B cell (primary cell): ENCODE measurements at places on chromosomes 6 and 20.
A peak's percentile ranks its signal among the peaks of the same experiment; 100 is the strongest.

DNA sequence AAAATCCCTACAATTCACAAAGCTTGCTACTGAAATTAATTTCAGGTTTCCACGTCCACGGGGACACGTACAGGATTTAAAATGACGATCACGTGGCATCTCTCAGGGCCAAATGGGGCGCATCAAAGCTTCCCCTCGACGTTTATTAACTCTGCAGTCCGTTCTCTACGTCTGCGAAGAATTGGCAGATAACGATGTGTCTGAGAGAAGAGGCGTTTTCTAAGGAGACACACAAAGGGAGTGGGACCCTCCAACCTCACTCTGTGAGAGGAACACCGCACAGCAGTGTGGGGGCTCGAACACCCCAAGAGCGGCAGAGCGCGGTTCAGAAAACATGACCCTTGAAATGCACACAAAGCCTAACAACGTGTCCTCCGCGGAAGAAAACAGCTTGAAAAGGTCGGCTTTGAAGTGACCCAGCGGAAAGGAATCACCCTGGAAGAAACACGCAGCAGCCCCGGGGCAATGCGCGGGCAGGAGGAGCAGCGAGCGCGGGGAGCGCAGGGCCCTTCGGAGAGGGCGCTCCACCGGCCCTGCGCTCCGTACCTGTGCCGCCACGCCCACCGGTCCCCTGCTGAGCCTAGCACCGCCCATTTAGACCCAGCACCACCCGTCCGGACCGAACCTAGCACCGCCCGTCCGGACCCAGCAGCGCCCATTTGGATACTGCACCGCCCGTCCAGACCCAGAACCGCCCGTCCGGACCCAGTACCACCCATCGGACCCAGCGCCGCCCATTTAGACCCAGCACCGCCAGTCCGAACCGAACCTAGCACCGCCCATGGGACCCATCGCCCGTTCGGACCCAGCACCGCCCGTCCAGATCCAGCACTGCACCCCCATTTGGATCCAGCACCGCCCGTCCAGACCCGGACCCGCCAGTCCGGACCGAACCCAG lies 1.1 kb upstream of the AFDN start:
- peak; percentile 63 for DNase-seq

- DNase-seq: peak; percentile 84
These were observed at the start of gene TNF for GRCh38 chr6:31575335-31575901. Gene TNF (plus strand): TSS chr6:31575565. CDS start chr6:31575742, 177 bp downstream.

DNA sequence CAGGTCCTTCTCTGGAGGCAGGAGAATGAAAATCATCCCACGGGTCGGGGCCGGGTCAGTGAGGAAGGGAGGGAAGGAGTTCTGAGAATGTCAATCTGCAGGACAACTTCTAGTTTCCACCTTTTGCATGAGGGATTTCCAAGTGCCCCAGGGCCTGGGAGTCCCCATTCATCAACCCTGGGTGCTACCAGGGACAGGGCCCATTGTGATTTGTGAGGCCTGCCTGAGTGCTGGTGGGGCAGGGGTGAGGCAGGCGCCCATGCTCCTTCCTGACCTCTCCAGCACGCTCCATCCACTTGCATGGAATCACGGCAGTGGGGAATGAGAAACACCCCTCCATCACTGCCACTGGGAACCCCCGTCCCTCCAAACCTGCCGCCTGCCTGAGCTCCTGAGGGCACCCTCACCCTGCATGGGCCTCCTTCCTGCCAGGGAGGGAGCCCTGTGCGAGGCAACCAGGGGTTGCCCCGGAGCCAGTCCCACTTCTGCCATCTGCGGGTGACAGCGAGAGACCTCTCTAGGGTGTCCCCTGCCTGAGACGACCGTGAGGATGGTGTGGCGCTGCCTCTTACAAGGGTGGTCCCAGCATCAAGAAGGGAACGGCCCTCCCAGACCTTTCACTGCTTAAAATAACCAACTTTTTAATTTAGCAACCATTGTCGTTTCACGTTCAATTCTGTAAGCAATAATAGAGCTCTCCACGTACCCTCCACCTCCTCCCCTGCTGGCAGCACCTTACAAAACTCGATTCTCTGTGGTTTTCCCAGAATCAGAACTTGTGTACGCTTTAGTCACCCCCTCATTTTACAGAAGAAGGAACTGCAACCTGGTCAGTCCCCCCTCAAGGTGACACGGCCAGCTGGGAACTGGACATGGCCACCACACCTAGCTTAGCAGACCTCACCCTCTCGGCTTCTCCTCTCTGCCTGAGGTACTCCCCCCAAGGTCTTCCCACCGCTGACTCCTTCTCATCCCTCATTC lies 28.6 kb downstream of the PMEPA1 start:
- peak; percentile 85 for DNase-seq

GRCh38 chr6:94049001-94049400 lies 629.6 kb upstream of the EPHA7 start:
- DNase-seq: no peak

DNA sequence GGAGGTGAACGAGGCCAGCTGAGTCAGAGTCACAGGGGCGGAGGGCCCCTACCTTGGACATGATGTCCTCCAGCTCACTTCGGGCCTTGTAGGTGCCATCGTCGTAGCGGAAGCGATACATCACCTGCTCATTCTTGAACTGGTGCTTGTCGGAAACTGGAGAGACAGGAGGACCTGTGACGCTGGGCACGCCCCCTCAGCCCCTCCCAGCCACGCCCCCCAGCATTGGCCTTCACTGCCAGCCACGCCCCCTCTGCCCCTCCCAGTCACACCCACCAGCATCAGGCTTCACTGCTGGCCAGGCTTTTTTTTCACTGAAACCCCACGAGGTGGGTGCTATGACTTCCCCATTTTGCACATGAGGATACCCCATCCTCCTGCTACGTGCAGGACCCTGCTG lies 148.2 kb downstream of the PREX1 start:
- peak; percentile 31 for DNase-seq

GRCh38 chr20:54219751-54220426 lies 12.0 kb downstream of the PFDN4 start:
- DNase-seq: no peak
